Skin of body (tissue), 3 donors: ENCODE measurements at places on chromosomes 2 and 18. TPM values are rescaled to one million over a fixed set of nuclear protein-coding genes. Genes with fewer than 3 reads are reported as not detected.

Gene MAL
- total RNA-seq, result 2.4 TPM

Gene MC4R
- total RNA-seq, result not detected

Gene TMEM87B
- total RNA-seq, result 22.2 TPM

Gene COL6A3
- total RNA-seq, result 637 TPM

Gene UGT1A4
- not detected for total RNA-seq

Gene FOXI3
- 3.7 TPM for total RNA-seq

Gene AFF3
- 8.1 TPM for total RNA-seq

Gene SERPINB3
- 49.5 TPM for total RNA-seq

Gene DNAJC5G
- total RNA-seq, result not detected

Gene PTGR3
- 11.8 TPM for total RNA-seq

Gene SANBR
- total RNA-seq, result 15.6 TPM

Gene WDR12
- 27.4 TPM for total RNA-seq

Gene DUSP11
- total RNA-seq, result 41.3 TPM

Gene HS6ST1
- total RNA-seq, result 25.2 TPM

Gene MRO
- 0.30 TPM for total RNA-seq

Gene C2orf15
- 1.4 TPM for total RNA-seq

Gene MYO7B
- 0.49 TPM for total RNA-seq

Gene CDH19
- 4.5 TPM for total RNA-seq

Gene SLC9A4
- total RNA-seq, result 1.3 TPM

Gene ITGA4
- 19.0 TPM for total RNA-seq

Gene IL1B
- total RNA-seq, result 2.4 TPM

Gene ZNF521
- total RNA-seq, result 35.3 TPM

Gene RFTN2
- total RNA-seq, result 27.1 TPM

Gene CYP1B1
- total RNA-seq, result 14.1 TPM

Gene RBM44
- total RNA-seq, result 2.1 TPM

Gene CYP27C1
- 4.3 TPM for total RNA-seq

Gene MDH1B
- total RNA-seq, result 0.99 TPM

Gene GPAT2
- total RNA-seq, result 1.2 TPM

Gene CROCC2
- 0.30 TPM for total RNA-seq

Gene CNDP1
- total RNA-seq, result 0.10 TPM

Gene CHRNA1
- total RNA-seq, result 4.2 TPM

Gene CPLX4
- total RNA-seq, result not detected

Gene ADAM17
- total RNA-seq, result 44.2 TPM

Gene NEURL3
- 0.10 TPM for total RNA-seq

Gene CWC22
- total RNA-seq, result 25.5 TPM

Gene SNX17
- 53.7 TPM for total RNA-seq

Gene ZNF804A
- 0.30 TPM for total RNA-seq

Gene LYPD6
- total RNA-seq, result 5.1 TPM

Gene CHCHD5
- total RNA-seq, result 6.3 TPM

Gene FARP2
- 52.6 TPM for total RNA-seq

Gene DSG4
- total RNA-seq, result 12.5 TPM

Gene OR6B2
- not detected for total RNA-seq
